ENCODE measurements at places on chromosomes 3 and 15.

DNA sequence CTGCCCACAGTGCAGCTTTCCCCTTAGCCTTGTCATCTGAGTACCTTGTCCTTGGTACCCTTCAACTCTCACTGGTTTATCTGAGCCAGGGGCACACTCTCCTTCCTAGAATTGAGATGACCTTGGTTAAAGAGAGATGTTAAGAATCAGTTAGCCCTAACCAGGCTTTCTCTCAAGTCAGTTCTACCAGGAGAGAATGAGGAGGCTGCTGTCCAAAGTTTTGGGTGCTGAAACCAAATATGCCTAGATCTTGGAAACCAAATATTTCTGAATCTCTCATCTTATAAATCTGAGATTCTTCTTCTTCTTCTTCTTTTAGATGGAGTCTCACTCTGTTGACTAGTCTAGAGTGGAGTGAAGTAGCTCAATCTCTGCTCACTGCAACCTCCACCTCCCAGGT lies 12.0 kb upstream of the CTXND1 start:
- no peak for DNase-seq

DNA sequence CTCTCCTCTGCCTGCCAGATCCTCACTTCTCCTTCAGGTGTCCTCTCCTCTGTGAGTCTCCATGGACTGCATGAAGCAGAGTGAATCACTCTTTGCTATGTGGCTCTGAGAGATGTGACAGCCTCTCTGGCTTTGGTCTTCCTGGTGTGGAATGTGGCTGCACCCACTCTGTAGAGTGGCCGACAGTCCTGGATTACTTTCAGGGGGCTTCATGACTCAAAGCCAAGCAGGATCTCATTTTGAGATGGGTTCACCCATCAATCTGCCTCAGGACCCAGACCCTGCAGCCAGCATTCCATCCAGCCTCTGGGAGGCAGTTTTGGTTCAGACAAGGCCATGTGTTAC lies 221.9 kb upstream of the LYSMD4 start:
- no peak for DNase-seq

- DNase-seq, result no peak
Measured at GRCh38 chr15:49473031-49473430, 50.0 kb downstream of the FGF7 start.

GRCh38 chr3:46900356-46900755 lies 22.8 kb downstream of the PTH1R start:
- DNase-seq, result no peak

- no peak for DNase-seq
Measured at GRCh38 chr3:18648868-18649462, 223.8 kb upstream of the SATB1 start.

- DNase-seq, result peak; percentile 50
Measured at GRCh38 chr3:57596495-57597126, 533 bp downstream of the ARF4 start.

- no peak for DNase-seq
Measured at GRCh38 chr15:92617549-92618520, 37.7 kb downstream of the FAM174B start.

DNA sequence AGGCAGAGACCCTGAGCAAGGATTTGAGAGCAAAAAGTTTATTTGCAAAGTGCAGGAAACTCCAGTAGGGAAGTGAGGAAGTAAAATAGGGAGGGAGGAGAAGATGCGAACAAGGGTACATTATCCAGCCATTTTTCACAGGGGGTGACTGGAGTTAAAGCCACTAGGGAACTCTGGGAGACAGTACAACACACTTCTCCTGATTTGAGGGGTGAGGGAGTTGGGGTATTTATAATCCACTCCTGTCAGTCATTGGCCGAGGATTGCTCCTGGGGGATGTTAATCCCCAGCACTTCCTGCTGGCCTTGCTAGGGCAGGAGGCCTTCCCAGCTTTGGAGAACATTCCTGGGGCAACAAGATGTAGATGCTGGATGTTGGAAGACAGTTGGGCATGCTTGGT lies 28.2 kb downstream of the CCR3 start:
- no peak for DNase-seq

DNA sequence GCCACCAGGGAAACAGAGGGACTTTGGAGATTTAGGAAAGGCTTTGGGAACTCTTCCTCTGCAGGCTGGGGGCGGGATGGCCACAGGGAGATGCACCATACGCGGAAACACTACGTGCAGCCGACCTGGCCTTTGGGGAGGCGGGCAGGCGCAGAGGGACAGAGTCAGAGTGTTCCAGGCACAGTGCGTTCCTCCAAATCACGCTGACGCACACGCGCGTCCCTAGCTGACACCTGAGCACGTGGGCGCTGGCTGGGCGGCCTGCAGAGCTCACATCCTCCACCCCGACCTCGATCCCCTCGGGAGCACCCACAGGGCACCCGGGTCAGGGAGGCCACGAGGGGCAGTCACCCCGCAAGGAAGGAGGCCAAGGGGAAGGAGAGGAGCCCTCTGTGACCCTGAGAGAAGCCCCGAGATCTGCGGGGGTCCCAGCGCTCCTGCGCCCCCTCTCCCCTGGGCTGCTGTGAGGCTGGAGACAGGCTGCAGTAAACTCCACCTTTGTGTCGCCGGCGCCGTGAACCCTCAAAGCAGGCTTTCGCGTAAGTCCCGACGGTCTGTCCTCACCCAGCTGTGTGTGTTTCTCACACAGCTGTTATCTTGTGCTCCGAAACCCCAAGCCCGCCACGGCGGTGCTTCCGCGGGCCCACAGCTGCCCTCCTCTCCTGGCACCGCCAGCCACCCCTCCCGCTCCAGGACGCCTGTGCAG lies 196.3 kb downstream of the OCA2 start:
- no peak for DNase-seq

All from effector CD4-positive, alpha-beta T cell (primary cell).